ENCODE measurements at places on chromosomes 11 and 22.

DNA sequence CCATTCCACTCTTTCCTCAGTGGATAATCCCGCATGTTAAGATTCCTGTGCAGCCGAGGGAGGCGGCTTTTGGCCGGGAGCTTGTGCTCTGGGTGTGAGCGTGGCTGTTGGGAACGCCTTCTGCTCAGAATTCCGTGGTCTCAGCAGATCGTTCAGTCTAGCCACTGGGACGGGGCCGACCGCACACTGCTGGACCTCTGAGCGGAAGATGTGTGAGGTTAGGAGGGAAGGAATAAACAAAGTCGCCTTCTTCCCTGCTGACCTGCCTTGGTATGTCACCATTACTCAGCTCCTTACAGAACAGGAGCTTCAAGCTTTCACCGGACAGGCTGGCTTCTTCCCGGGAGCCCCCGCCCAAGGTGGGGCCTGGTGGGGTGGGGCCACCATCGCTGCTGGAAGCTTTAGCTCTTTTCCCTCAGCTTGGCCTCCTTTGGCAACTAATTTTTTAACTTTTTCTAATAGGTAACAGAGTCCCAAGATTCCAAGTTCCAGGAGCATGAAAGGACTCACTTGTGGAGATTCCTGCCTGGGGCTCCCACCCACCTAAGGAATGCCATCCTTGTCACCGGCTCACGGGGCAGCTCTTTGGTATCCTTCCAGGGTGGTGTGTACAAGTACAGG is 22.5 kb upstream of the SEPTIN5 start:
- DNase-seq, result no peak

DNA sequence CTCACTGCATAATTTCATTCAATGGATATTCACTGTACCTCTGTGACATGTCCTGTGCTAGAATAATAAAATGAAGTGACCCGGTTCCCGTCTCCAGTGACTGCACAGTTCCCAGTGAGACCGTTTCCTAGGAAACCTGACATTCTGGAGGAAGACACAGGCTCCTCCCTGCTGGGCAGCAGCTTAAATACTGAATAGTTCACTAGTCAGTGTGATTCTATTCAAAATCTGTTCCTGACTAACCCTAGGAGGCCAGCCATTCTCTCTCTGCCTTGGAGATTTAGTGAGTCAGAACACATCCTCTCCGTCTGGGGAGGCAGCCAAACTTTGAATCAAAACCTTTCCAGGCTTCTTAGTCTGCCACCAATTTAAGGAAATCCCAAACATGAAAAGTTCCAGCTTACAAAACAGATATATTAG is 11.3 kb downstream of the TRIM66 start:
- no peak for DNase-seq

- no peak for DNase-seq
These were observed 1344.9 kb downstream of the BRD1 start for GRCh38 chr22:48482771-48483170.

GRCh38 chr11:108511851-108512474 is 13.8 kb upstream of the POGLUT3 start:
- DNase-seq, result no peak

GRCh38 chr11:128726458-128727139 is 32.7 kb downstream of the FLI1 start:
- DNase-seq, result peak; percentile 12

- DNase-seq, result no peak
These were observed 14.5 kb downstream of the XNDC1N start for GRCh38 chr11:71913756-71914526.

- no peak for DNase-seq
These were observed 295.2 kb downstream of the GUCY1A2 start for GRCh38 chr11:106723071-106723470.

DNA sequence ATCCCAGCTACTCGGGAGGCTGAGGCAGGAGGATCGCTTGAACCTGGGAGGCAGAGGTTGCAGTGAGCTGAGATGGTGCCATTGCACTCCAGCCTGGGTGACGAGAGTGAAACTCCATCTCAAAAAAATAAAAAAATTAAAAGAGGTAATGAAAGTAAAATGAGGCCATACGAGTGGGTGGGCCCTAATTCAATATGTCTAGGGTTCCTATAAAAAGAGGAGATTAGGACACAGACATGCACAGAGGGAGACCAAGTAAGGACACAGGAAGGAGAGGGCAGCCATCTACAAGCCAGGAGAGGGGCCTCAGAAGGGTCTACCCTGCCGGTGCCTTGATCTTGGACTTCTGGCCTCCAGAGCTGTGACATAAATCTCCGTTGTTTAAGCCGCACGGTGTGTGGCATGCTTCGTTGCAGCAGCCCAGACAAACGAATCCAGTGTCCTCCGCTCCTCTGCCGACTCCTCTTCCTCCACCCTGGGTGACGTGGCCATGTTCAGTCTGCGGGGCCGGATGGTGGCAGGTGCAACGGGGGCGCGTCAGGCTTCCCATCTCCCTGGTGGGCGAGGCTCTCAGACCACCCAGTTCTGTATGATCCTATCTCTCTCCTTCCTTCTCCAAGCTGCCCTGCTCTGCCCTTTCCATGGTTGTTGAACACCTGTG is 51.6 kb upstream of the PARVG start:
- no peak for DNase-seq

GRCh38 chr11:77196961-77197360 is 68.9 kb downstream of the MYO7A start:
- no peak for DNase-seq

DNA sequence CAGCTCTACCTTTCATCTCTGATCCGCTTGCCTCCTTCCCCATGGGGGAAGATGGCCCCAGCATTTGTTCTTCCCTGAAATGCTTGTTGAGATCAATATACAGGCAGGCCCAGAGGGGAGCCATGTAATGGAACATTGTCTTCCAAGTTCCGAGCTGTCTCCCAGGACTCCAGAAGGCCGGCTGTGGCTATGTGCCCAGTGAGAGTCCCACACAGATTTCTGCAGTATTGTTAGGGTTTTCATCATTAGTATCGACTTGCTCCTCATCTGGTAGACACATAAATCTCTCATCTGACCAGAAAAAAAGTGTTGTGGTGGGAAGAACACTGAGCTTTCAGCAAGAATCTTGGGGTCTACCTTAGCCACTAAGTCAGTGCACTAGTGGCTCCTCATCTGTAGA is 163.4 kb downstream of the TRIM29 start:
- no peak for DNase-seq

GRCh38 chr22:45254789-45255278 is 14.1 kb upstream of the KIAA0930 start:
- no peak for DNase-seq

DNA sequence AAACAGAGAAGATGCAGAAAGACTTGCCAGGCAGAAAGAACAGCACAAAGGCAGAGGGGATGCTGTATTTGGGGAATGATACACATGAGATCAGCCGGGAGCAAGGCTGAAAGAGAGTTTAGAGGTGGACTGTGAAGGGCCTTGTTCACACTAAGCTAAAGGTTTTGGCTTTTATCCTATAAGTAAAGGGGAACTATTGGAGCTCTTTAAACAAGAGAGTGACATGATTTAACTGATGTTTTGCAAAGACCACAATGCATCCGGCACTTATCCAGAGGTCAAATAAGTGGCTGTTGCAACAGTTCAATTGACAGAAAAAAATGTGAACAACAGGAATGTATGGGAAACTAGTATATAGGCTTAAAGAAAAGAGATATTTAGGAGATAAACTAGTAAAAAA is 64.7 kb upstream of the RRAS2 start:
- DNase-seq, result no peak

DNA sequence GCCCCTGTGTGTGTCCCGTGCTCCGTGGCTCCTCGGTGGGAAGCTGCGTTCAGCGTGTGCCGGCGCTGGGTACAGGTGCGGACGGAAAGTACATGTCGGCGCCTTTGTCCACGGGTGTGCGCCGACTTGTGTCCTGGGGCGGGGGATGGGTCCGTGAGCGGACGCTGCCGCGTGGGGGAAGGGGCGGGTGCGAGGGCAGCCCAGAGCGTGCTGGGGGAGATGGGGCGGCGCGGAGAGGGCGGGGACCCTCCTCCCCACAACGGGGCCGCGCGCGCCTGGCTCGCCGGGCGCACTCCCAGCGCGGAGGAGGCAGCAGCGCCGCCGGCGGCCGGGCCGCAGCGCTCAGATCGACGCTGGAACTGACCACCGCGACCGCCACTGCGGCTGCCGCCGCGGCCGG is 33.6 kb upstream of the RELT start:
- DNase-seq, result no peak

GRCh38 chr11:28759311-28759710 is 651.1 kb downstream of the METTL15 start:
- no peak for DNase-seq

- no peak for DNase-seq
These were observed 43.4 kb downstream of the SCUBE2 start for GRCh38 chr11:9047964-9048523.

- DNase-seq, result no peak
These were observed 871 bp downstream of the BDNF start for GRCh38 chr11:27699242-27699925.

- DNase-seq, result no peak
These were observed 59.0 kb downstream of the PPP2R1B start for GRCh38 chr11:111707039-111707690.

Measured in esophagus squamous epithelium (tissue), 5 donors.